ENCODE measurements at places on chromosomes 16 and 17.
A peak's percentile ranks its signal among the peaks of the same experiment; 100 is the strongest.

DNA sequence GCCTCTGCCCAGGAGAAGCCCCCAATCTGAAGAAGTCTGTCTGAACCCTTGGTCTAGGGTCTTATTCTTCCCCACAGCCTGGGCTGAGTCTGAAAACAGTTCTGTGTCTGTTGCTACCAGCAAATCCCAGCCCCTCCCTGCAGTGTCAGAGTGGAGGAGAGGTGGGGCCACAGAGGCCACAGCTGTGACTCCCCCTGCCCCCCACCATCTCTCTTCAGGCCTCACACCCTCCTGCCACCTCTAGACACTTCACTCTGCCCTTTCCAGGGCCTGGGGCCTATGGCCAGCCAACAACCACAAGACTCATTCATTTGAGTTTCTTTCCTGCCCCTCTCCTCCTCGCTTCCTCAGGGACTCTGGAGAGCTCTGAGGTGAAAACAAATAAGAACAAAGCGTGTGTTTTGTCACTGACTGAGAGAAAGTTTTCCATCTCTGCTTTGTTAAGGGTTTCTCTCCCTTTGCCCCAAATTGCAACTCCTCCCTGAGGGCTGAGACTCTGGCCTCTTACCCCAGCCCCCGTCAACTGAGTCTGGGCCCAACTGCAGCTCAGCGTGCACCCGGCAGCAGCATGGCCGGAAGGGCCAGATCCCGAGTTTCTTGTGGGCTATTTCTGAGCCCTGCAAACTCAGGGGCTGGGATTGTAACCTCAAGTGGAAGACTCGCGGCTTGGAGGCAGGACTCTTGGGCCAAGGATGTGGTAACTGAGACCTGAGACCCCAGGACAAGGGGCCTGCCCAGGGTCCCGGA, 13.2 kb downstream of the C17orf50 start:
- no peak for DNase-seq

DNA sequence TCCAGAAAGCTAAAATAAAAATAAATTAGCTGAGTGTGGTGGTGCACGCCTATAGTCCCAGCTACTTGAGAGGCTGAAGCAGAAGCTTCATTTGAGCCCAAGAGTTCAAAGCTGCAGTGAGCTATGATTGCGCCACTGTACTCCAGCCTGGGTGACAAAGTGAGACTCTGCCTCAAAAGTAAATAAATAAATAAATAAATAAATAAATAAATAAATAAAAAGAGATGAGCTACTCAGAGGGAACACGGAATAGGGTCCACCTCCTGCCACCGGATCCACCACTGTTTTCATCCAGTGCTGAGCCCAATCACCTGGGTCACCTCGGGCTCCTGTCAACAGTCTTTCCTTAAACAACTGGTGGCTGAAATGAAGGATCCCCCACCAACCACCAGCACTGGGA, 6.7 kb upstream of the DPEP3 start:
- DNase-seq = no peak

GRCh38 chr16:12802048-12802447, 1.6 kb downstream of the CPPED1 start:
- DNase-seq = no peak

- no peak for DNase-seq
These were observed 36.6 kb upstream of the NACA2 start for GRCh38 chr17:61627658-61628057.

DNA sequence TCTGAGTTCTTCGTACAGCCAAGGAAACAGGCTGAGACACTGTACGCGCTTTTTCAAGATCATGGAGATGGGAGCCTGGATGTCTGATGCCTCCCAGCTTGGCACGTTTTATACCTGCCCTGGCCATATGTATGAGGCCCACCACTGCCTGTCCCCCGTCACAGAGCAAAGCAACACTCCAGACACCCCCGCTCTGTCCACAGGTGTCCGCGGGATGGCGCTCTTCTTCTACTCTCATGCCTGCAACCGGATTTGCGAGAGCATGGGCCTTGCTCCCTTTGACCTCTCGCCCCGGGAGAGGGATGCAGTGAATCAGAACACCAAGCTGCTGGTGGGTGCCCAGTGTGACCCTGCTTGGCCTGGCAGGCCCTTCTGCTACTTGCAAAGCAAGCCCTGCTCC, 39.8 kb upstream of the POLR3E start:
- DNase-seq = no peak

- peak; percentile 81 for DNase-seq
These were observed at the start of gene RDM1 for GRCh38 chr17:35930211-35931065. Gene RDM1 (minus strand): TSS chr17:35930773. CDS start chr17:35930727, 46 bp downstream.

DNA sequence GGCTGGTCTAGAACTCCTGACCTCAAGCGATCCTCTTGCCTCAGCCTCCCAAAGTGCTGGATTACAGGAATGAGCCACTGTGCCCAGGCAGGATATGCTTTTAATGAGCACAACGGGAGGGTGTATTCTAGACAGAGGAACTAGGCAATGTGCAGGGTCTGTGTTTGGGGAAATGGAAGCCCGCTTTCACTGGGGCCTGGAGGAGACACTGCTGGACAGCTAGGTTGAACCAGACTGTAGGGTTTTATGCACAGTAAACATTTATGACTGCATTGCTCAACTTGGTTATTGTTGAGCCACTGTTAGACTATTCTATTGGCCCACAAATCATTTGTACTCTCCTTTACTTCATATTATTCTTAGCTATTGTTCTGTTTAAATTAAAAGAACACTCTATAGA, 10.2 kb upstream of the SIAH1 start:
- no peak for DNase-seq

DNA sequence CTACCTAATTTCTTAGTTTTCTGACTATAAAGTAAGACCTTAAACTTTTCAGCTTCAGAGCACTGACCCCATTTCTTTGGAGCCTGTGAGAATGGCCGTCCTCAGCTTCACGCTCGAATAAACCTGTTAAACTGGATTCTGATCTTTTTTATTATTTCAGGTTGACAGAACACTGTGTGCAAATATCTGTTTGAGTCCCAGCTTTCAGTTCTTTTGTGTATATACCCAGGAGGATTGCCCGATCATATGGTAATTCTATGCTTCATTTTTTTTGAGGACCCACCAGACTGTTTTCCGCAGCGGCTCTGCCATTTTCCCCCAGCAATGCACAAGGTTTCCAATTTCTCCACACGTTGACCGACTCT, 19.8 kb upstream of the KCNH6 start:
- DNase-seq = no peak

DNA sequence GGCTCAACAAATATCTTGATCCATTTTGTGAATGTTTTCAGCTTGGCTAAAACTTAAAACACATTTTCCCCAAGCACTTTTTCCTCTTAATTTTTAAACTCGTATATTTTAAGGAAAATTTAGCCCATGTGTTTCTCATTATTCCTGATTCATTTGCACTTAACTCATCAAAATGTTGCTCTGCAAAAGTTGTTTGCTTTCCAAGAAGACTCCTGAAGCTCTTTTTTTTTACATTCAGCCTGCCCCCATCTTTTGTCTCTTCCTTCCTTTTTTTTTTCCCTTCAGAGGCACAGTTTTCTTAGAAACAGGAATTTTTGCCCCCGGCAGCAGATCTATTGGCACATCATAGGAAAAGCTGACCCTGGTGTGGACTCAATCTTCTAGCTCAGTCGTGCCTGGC, 155.0 kb upstream of the SALL1 start:
- DNase-seq = no peak

GRCh38 chr17:30199600-30199999, 35.9 kb downstream of the SLC6A4 start:
- no peak for DNase-seq

- no peak for DNase-seq
These were observed 969.1 kb upstream of the CDH8 start for GRCh38 chr16:63005356-63005755.

- peak; percentile 26 for DNase-seq
These were observed 54.5 kb downstream of the NKD1 start for GRCh38 chr16:50602531-50603205.

- no peak for DNase-seq
These were observed 9.1 kb upstream of the METTL9 start for GRCh38 chr16:21590287-21590686.

DNA sequence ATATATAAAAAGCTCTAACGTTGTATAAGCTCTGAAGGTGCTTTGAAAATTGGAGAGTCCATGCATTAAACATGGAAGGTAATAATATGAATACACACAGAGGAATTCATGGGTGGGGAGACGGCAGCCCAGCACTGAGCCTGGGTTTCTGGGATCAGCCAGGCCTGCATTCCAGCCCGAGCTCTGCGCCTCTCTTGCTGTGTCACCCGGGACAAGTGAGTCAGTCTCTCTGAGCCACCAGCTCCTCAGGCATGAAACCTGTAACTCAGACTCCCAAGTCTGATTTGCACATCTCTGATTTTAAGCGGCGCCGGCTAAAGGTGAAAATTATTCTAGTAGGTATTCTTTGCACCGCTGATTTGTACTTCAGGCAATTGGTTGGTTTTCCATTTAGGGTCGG, 238.8 kb downstream of the MRTFB start:
- no peak for DNase-seq

DNA sequence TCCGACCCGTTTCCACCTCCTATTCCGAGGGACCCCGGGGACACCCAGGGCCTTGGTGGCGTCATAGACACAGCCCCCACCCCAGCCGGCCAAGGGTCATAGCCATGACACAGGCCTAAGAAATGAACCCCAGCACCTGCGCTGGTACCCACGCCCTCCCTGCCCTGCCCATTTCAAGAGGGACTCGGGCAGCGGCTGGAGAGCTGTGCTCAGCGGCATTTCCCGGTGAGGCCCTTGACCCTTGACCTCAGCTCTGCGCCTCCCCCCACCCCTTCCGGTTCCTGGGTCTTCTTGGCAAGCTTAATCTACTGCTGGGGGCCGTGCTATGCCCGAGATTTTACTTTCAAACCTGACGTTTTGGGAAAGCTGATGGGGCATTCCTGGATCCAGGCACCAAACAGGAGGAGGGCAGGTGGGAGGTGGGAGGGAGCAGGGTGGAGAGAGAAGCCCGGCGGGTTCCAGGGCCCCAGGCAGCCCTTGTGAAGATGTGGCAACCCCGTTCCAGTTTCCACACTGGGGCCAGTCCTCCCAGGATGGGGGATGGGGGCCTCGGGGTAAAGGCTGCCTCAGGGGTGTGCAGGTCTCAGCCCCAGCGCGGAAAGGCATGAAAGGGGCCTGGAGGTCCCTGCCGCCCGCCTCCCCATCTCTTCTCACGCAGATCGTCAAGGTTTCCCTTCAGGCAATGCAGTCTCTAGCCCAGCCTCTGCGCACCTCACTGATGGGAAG, at the start of gene SLC22A31:
SLC22A31 (minus strand) TSS at position 414 of the 726 bp plus-strand sequence; CDS start at position 378, 36 bp downstream.
- no peak for DNase-seq

- peak; percentile 54 for DNase-seq
These were observed 45.2 kb upstream of the STAC2 start for GRCh38 chr17:39270923-39271322.

- DNase-seq = no peak
These were observed 32.9 kb upstream of the YPEL2 start for GRCh38 chr17:59298521-59298920.

DNA sequence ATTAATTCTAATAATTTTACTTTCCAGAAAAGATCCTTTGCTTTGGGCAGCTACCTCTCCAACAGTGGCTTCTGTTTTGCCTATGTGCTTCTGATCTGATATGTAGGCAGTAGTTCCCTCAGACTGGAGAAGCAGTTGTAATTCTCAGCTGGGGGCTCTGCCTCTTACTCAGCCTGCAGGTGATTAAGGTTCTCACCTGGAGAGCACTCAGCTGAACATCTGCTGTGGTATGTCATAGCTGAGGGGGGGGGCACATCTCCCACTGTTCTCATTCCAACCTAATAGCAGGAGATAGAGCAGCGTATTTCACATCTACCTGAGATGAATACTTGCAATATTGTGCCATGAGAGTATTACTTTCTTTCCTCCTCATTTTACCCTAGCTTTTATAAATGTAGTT, 511.9 kb upstream of the CDH8 start:
- DNase-seq = no peak

- DNase-seq = no peak
These were observed 17.1 kb upstream of the CLEC18A start for GRCh38 chr16:69934044-69934443.

DNA sequence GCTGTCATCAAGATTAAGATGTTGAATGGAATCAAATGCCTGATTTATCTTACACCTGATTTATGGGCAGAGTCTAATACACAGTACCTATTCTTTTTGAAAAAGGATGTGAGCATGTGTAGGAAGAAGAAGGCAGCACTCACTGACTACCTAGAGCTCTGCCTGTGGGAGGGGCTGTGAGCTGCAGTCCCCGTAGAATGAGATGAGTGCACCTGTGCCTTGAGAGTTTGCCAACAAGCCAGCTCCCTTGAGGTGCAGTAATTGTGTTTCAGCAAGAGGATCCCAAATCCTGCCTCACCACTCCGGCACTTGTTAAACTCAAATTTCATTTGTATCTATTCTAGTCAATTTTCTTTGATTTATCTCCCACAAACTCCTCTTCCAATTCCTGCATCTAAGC, 46.0 kb downstream of the CDH11 start:
- no peak for DNase-seq

GRCh38 chr17:39593371-39593770, 14.3 kb downstream of the NEUROD2 start:
- no peak for DNase-seq

DNA sequence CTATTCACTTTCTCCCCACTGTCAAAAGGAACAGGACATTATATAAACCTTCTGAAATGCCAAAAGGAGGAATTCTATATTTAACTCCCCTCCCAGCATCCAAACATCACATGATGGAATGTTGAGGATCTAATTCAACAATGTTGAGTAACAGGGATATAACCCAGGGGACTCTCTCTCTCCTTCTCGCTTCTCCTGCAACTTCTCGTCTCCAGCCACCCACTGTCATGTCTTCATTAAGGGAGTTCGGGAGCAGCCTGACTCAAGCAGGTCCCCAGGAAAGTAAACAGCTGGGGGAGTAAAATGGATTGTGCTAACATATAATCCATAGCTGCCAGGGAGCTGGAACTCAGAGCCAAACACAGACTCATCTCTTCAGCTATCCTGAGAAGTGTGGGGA, 51.7 kb downstream of the GRIN2A start:
- no peak for DNase-seq

GRCh38 chr16:50999181-50999580, 151.9 kb downstream of the SALL1 start:
- no peak for DNase-seq

GRCh38 chr16:23837553-23838308, 1.9 kb downstream of the PRKCB start:
- no peak for DNase-seq

GRCh38 chr16:16071631-16072244, 122.3 kb downstream of the ABCC1 start:
- peak; percentile 48 for DNase-seq

- DNase-seq = no peak
These were observed 14.3 kb downstream of the ZNF319 start for GRCh38 chr16:57986196-57986595.

- no peak for DNase-seq
These were observed 64.0 kb upstream of the DNAH17 start for GRCh38 chr17:78641243-78641642.

- peak; percentile 22 for DNase-seq
These were observed 488 bp downstream of the TFAP4 start for GRCh38 chr16:4272114-4272956.
